ENCODE measurements at places on chromosomes 5 and 9. TPM values are rescaled to one million over a fixed set of nuclear protein-coding genes. Genes with fewer than 3 reads are reported as not detected.

DNA sequence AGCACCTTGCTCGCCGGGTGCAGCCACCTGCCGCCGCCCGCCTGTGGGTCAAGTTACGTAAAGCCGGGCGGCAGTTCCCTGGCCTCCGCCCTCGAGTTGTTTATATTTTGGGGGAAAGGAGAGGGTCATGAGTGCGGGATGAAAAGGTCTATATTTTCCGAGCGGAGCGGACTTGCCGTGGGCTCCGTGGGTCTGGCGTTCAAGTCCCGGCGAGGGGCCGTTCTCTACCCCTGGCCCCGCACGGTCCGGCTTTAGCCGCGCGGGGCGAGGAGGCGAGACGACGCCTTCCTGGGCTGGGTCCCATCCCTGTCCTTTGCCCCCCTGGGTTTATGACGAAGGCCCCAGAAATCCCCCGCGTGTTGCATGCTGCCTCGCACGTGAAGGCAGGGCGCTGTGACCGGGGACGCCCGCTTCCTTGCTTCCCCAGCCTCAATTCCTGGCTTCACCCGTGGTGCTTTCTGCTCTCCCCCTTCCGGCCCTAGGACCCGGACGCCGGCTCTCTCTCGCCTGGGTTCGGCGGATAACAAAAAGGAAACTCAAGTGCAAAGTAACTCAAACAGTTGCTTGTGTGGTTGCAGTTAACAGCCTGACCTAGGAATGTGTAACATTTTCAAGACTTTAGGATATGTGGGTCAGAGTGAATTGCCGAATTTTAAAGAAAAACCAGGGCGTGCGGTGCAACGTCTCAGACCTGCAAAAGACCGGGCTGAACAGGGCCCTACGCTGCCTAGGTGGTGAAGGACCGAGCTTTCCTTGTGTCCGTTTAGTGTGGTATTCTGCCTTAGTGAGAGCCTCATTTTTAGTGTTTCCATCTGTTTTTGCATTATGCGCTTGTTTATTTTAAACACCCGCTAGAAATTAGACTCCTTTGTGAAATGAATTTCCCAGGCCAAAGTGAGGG, 810 bp downstream of the VPS13A start:
- peak; percentile 29 for DNase-seq

- peak; percentile 89 for DNase-seq
Measured at GRCh38 chr9:90611568-90611967, 31.1 kb downstream of the DIRAS2 start.

Gene FBP2
- not detected for total RNA-seq

Gene OLFML2A
- total RNA-seq: 5.4 TPM

Gene CBY3
- total RNA-seq: 0.64 TPM

DNA sequence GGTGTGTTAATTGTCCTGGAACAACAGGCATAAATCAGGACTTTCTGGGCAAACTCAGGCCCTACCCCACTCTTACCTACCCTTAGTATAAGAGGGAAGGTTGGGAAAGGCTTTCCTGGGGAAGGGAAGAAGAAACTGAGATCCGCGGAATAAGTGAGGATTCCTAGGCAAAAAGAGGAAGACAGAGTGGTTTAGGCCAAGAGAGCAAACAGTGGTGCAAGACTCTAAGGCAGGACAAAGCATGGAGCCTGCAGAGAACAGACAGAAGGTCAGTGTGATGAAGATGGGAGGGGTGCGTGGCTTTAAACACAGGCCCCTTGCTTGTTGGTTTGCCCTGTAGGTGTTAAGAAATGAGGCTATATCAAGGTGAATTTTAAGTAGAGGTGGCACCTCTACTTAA, 69.4 kb downstream of the TMC1 start:
- no peak for DNase-seq

Measured in cerebellum (tissue), 4 donors.